ENCODE measurements at places on chromosomes 3 and 15.

DNA sequence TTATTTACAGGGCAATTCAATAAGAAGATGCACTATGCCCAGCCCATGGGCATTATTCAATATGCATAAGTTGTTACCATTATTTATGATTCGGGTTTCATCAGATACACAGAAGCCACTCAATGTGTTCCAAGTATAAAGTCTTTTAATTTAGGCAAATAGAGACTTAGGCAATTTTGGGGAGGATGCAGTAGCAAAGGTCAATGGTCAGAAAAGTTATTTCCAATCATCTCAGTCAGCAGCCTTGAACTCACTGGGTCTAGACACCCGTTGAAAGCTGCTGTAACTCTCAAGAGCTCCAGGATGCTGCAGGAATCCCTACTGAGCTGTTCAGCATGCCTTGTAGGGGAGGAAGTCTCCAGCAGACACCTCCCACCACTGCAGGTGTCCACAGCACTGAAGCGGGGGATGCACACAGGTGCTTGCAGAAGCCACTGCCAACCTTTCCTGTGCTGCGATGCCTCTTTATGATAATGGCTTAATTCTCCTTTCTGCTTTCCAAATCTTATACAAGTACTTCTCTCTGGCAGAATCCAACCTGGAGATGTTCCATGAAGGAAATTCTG lies 155.0 kb upstream of the SUCLG2 start:
- DNase-seq: no peak

DNA sequence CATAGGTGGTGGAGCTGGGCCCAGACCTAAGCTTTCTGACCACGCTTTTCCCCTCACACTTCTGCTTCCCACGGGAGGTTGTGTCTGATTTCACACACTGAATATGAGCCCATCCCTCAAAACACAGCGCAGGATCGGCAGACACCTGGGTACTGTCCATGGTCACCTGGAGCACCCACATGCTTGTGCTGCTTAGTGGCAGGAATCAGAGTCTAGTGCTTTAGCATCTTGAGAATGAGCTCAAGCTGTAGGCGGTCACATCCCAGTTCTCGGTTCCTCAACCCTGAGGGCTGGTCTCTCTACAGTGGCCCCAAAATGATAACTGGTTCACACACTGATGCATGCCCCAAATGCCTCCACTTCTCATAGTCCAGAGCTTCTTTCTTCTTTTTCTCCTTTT lies 111.0 kb downstream of the SEMA5B start:
- no peak for DNase-seq

DNA sequence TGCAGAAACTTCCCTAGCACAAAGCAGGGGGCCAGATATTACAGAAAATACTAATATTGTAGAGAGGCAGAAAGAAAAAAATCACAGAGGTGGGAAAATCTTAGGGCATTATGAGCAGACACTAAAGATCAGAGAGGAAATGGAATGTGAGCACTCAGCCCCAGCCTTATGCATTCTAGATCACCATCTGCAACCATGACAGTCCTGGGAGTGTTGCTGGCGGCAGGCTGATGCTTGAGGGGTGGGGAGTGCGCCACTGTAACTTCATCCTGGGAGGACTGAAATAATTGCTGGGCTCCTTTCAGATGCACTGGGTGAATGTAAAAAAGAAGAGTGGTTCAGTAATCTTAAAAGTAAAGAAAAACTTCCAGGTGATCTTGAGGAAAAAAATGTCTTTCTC lies 427.6 kb upstream of the SEMA6D start:
- DNase-seq: no peak

DNA sequence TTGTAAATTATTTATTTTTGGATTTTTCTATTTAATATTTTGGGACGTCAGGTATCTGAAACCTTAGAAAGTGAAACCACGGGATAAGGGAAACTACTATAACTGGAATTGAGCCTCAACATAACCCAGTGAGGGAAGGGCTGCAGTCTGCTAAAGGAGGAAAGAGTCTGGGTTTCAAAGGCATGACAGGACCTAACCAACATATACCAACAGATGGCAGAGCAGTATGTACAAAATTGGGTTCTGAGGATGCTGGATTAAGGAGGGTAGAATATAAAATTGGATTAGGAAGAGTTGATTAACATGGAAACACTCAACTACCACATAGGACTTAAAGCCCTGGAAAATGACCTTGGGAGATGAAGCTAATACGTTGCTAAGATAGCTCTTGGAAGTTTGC lies 603.5 kb downstream of the MECOM start:
- no peak for DNase-seq

- no peak for DNase-seq
Measured at GRCh38 chr15:60392601-60392985, 5.2 kb downstream of the ANXA2 start.

- DNase-seq: no peak
Measured at GRCh38 chr3:38549486-38549885, 53.3 kb downstream of the EXOG start.

GRCh38 chr15:33119273-33119672 lies 75.2 kb downstream of the FMN1 start:
- no peak for DNase-seq
